Renal pelvis (tissue), 12 donors: ENCODE measurements at places on chromosomes 6 and 20.

GRCh38 chr6:101633081-101633480 is 239.6 kb downstream of the GRIK2 start:
- no peak for DNase-seq

- no peak for DNase-seq
Measured at GRCh38 chr20:5401277-5401875, 84.6 kb upstream of the PROKR2 start.

GRCh38 chr20:17533396-17533795 is 2.2 kb upstream of the BFSP1 start:
- no peak for DNase-seq

DNA sequence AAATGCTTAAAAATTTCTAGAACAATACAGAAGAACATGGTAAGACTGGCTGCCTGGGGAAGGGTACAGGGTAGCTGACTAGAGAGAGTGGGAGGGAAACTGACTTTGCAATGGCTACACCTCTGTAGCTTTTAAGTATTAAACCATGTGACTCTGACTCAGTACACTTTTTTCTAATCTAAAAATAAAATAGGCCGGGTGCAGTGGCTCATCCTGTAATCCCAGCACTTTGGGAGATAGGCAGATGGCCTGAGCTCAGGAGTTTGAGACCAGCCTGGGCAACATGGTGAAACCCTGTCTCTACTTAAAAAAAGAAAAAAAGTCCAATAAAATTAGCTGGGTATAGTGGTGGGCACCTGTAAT is 18.5 kb downstream of the ATP9A start:
- DNase-seq: no peak

- no peak for DNase-seq
Measured at GRCh38 chr20:38883981-38884733, 42.1 kb upstream of the FAM83D start.

DNA sequence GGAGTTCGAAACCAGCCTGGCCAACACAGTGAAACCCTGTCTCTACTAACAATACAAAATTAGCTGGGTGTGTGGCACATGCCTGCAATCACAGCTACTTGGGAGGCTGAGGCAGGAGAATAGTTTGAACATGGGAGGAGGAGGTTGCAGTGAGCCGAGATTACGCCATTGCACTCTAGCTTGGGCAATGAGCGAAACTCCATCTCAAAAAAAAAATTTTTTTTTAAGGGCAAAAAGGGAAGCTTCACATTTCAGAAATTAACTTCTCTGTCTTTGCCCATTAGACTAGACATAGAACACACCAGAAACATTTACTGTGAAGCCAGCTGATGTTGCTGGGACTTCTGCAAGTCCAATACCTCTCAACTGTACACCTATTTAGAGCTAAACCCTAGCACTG is 90.8 kb upstream of the HDAC2 start:
- no peak for DNase-seq
